ENCODE measurements at places on chromosomes 3 and 15.
A peak's percentile ranks its signal among the peaks of the same experiment; 100 is the strongest.

- no peak for DNase-seq
Measured at GRCh38 chr3:138197058-138197457, 10.0 kb downstream of the ARMC8 start.

- no peak for DNase-seq
Measured at GRCh38 chr15:40534371-40534770, 30.5 kb downstream of the CCDC32 start.

- DNase-seq: no peak
Measured at GRCh38 chr3:23836536-23837230, 30.9 kb downstream of the UBE2E1 start.

GRCh38 chr3:49937090-49937489, 2.9 kb upstream of the RBM6 start:
- DNase-seq: no peak

DNA sequence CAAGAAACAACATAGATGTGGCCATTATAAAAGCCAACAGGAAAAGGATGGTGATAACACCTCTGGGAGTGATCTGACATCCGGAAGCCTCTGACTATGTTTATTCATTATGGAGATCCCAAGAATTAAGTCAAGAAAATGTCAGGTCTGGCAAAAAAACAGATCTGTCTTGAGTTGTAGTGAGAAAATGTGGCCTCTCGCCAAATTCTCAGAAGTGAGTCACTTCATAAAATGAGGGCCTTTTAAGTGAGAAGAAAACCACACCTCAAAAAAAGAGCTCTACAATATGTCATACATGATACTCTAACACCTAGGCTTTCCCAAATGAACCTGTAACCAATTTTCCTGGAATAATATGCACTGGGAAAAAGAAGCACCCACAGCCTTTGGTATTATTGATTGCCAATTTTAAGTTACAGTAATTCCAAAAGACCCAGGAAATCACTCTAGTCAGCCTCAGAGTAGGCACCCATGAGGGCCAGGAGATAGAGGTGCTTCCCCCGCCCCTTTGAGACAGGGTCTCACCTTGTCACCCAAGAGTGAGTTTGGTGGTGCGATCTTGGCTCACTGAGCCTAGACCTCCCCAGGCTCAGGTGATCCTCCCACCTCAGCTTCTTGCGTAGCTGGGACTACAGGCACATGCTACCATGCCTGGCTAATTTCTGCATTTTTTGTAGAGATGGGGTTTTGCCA, 38.0 kb downstream of the CCR3 start:
- DNase-seq: no peak

- no peak for DNase-seq
Measured at GRCh38 chr3:54969652-54970051, 41.8 kb upstream of the LRTM1 start.

GRCh38 chr3:30596152-30596551, 10.2 kb upstream of the TGFBR2 start:
- DNase-seq: no peak

DNA sequence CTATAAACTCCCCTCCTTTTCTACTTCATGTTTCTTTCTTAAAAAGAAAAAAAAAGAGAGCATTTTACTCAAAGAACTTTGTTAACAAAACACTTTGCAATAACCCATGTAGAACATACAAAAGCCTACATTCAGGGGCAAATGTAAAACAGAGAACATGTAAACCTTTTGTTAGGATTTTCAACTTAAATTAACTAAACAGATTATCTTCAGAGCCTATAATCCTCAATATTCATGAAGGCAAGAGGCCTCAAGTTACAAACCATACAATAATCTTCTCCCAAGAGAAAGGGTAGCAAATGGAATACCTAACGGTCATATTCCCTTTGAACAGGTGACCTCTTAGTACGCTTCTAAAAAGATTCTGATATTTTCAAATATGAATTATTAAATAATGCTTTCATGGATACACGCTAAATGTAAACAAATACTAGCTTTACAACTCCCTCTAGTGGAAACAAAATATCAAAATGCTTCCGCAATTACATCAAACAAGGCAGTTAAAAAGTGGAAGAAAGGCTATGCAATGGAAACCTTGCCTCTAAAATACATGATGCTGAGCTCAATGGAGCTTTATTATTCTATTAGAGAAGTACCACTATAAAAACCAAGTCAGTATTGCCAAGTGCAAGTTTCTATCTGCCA, 9.9 kb downstream of the CEP152 start:
- DNase-seq: no peak

GRCh38 chr3:27657404-27657803, 64.7 kb downstream of the EOMES start:
- DNase-seq: no peak

GRCh38 chr15:96183867-96184266, 146.6 kb upstream of the NR2F2 start:
- no peak for DNase-seq

- DNase-seq: no peak
Measured at GRCh38 chr3:169241991-169242707, 421.4 kb downstream of the MECOM start.

GRCh38 chr15:92676561-92676960, 21.0 kb upstream of the FAM174B start:
- no peak for DNase-seq

DNA sequence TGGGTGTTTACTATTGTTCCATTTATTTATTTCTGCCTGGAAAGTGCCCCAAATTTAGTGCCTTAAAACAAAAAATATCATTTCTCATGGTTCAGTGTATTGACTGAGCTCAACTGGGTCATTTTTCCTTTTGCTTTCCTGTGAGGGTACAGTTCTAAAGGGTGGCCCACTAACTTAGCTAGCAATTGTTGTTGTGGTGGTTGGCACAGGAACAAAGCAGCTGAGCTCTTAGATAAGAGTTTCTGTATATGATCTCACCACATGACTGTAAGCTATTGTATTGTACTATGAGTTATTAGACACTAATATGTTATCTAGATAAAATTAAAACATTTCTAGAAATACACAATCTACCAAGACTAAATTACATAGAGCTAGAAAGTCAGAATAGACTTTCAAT, 1283.7 kb downstream of the OTOL1 start:
- DNase-seq: no peak

DNA sequence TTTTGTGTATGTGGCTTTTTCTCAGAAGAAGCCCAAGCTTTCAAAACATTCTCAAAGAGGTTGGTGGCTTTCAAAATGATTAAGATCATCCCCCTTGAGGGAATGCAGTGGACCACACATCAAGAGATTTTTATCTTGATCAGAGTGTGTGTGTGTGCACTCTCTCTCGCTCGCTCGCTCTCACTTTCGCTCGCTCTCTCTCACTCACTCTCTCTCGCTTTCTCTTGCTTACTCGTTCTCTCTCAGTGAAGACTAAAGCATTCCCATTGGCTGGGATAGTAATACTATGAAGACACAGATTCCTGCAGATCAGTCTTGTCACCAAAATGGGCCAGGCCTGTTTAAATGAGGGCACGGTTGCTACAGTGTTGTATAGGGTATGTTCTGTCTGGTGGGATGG, 365.7 kb downstream of the EDEM1 start:
- no peak for DNase-seq

DNA sequence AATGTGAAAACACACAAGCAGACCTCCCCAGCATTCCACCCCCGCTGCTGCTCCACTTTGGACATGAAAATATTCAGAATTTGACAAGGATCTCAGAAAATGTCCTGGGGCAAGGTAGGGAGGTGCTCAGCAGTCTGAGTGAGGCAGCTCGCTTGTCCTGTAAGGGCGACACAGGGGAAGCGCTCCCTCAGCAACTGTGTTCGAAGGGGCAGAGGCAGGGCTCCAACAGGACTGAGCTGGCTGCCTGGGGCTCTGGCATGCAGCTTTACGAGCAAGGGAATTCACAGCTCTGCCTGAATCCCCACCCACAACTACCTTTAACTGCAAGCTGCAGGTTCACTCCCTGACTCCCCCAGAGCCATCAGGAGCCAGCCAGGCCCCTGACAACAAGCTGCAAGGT, 287.0 kb upstream of the LYSMD4 start:
- no peak for DNase-seq

GRCh38 chr3:47910777-47911440, 105.3 kb downstream of the MAP4 start:
- DNase-seq: no peak

DNA sequence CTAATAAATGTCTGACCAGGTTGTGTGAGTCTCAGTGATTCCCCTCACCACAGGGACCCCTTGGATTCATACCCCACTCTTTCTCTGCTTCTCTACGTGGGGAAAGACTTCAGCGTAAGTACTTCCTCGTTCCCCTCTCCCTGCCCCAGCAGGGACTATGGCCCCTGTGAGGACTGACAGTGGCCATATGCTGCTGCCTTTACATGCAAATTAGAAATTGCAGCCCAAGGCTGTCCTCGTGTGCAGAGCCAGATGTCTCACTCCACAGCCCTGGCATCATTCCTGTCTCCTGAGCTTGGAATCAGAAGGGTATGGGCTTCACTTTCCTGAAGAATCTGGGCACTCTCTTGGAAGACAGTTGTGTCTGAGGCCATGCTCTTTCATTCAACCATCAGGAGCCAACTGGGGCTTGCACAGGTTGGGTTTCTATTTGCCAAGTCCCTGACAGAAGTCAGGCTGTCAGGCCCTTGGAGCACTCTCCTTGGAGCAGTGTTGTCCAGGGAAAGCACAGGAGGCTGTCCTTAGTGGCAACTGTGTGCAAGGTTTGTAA, 30.5 kb upstream of the IQCF2 start:
- DNase-seq: no peak

- no peak for DNase-seq
Measured at GRCh38 chr3:49623071-49623470, 51.1 kb upstream of the APEH start.

DNA sequence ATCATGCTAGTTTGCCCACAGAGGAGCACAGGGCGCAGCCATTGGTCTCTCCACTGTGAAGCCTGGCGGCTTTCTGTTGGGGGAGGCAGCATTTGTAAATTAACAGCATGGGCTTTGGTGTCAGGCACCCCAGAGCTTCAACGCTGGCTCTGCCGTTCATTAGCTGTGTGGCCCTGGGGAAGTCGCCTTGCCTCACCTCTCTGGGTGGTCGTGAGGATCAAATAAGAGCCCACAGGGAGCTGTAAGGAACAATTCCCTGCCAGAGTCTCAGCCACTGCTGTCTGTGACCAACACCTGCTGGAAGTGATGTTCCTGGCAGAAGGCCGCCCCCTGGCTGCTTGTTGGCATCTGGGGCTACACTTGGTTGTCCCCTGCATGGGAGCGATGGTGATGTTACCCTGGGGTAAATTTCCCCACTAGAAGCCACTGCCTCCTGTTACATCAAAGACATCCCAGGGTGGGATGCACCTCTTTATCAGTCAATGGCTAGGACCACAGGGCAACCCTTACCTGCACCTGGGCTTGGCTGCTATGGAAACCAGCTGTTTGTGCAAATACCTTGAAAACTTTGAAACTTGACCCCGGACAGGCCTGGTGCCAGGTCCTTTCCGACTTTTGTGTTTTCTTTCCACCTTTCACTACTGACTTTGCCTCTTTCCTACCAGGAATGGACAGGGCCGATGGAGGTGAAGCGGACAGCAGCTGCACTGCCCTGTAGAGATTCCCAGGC, 36.9 kb downstream of the DNASE1L3 start:
- peak; percentile 85 for DNase-seq

GRCh38 chr15:41284427-41285177, 47.8 kb downstream of the OIP5 start:
- no peak for DNase-seq

- no peak for DNase-seq
Measured at GRCh38 chr3:138373736-138374094, 25.3 kb downstream of the MRAS start.

DNA sequence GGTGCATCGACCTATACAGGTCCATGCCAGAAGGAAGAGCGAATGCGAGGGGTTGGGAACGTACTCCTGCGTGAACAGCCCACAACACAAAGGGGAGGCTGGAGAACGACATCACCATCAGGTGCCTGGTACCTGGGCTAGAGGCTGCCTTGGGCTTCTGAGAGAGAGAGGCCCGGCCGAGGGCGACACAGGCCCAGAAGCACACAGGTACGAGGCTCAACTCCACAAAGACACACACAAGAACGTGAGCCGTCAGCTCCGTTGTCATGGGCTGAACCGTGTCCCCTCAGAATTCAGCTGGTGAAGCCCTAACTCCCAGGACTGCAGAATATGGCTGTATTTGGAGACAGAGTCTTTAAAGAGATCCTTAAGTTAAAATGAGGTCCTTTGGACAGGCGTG, 134.3 kb downstream of the ATP10A start:
- DNase-seq: no peak

GRCh38 chr15:41115652-41116115, 396 bp downstream of the INO80 start:
- DNase-seq: peak; percentile 45

DNA sequence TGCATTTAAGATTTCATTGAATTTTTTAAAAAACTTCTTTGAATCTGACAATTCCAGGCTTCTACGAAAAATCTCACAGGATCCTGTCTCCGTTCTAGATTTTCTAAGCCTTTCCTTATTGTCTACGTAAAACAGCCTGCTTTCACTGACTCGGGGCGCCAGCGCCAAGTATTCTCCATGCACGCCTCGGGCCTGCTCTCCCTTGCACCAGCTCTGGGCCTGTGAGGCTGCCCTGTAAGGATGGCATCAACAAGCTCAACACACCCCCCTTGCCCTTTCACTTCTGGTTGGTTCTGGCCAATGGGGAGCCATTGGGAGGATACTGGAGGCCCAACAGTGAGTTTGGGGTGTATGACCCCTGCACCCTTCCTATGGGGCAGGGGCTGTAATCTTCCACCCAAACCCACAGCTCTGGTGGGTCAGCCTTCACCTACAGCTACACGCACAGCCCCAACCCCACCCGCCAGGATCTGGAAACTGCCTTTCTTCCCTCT, 47.8 kb downstream of the SLC41A3 start:
- DNase-seq: no peak

GRCh38 chr15:101028772-101029438, 109.7 kb downstream of the LRRK1 start:
- DNase-seq: no peak

DNA sequence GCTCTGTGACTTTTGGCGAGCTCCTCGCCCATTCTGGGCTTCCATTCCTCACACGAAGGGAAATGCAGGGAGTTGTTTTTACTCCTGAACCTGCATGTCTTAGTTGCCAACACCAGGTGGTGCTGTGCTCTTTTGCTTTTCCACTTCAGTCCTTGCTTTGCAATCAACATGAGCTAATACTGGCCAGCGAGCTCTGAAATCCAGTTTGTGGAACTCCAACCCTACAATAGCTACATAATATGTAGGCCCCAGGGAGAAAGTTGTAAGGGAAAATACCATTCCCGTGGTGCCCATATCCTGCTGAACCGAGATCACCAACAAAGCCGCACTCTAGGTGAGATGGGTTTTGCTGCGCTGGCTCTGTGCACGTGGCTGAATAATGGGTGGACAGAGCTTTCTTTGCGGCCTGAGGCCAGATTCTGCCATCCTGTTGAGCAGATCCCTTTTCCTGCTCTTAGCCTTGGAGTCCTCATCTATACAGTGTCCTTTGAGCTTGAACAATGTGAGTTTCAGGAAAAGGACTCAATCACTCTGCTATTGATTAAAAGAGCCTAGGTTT, 25.0 kb downstream of the LSM3 start:
- DNase-seq: peak; percentile 59

- no peak for DNase-seq
Measured at GRCh38 chr3:37307321-37307720, 132.9 kb upstream of the LRRFIP2 start.

- DNase-seq: no peak
Measured at GRCh38 chr15:48778331-48778730, 32.5 kb downstream of the CEP152 start.

Data from SHP77 (cell line).